Ascending aorta (tissue), 2 donors: ENCODE measurements at places on chromosomes 3 and 15.

DNA sequence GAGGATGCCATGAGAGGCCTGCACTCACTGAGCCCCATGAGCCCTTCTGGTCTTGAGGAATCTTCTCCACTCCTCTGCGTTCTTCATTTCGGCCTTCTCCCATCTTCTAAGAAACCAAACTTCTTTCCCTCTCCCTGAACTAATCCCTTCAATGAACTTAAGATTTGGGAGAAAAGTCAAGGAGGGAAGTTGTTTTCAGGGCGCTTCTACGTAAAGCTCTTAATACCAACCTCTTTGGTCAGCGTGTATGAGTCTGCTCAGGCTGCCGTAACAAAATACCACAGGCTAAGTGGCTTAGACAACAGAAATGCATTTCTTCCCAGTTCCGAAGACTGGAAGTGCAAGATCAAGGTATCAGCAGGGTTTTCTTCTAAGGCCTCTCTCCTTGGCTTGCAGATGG, 13.8 kb upstream of the PSMD6 start:
- DNase-seq: no peak

DNA sequence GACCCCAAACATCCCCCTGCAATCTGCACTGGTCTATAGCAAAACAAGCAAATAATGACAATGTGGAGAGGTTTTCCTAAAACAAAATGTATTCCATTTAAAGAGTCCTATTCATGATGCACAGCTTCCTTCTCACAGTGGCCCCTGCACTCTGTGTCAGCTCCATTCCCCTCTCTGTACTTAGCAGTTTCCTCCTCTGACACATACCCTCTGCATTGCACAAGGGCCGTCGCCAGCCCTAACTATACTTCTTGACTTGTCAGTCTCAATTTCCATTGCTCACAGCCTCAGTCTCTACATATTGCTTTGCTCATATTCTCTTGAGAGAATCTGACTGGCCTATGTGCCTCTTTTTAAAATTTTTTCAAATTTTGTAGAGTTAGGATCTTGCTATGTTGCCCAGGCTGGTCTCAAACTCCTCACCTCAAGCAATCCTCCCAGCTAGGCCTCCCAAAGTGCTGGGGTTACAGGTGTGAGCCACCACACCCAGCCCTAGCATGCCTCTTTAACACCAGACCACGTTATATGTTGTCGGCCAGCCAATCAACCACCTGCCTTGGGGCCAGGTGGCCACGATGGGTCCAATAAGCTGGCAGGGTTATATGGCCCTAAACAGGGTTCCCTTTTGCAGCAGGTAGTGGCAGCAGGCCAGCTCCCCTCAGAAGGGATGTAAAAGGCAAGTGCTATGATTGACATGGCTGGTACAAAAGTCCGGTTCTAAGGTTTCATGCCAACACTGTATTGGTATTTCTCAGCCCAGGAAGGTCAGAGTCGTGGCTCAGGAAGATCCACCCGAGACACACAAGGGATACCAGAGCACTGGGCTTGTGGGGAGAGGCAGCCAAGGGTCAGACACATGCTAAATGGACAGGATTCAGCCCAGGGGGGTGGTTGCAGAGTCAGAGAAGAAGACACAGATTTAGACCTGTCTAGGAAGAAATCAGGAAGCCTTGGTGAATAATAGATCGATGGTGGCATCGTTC, 59.0 kb upstream of the SMAD3 start:
- no peak for DNase-seq

- DNase-seq: no peak
Observed at GRCh38 chr3:127744253-127744815, 71.6 kb downstream of the ABTB1 start.

DNA sequence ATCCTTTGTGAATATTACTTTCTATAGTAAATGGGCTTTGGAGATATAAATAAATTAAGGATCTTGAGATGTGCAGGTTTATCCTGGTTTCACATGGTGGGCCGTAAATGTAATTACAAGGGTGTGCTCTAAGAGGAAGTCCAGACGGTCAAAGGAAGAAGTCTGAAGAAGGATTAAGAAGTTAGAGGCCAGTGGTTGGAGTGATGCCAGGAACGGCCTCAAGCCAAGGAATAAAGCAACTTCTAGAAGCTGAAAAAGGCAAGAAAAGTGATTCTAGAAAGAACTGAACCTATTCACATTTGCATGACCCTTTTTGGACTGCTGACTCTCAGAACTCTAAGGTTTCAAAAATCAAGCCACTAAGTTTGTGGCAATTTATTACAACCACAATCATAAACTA, 981.3 kb upstream of the ALCAM start:
- no peak for DNase-seq

DNA sequence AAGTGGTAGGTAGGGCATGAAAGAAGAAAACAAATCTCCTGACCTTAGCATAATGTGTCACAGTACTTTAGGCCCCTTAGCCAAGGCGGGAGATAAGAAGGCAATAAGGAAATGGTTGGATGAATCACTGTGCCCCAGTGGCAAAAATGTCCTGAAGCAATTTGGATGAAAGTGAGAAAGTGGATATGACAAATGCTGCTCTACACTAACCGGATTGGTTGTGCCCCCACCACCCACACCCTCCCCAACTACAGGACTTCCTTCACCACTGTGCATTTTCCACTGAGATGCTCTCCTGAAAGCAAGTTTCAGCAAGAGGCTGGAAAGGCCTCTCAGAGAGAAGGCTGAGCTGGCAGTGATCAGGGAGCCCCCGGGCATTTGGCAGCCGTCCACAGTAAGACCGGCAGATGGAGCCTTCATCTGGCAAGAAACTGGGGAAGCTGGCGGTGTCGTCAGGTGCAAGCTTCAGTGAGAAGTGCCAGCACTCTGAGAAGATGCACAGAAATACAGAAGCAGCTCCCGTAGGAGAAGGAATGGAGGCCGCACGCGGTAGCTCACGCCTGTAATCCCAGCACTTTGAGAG, 63.8 kb downstream of the ATP1B3 start:
- DNase-seq: no peak

GRCh38 chr3:138946663-138947494, at the start of the genes FOXL2 and FOXL2NB:
Gene FOXL2 (minus strand): TSS chr3:138947137. CDS start chr3:138946722, 415 bp downstream.
Gene FOXL2NB (plus strand): TSS chr3:138947217. CDS start chr3:138947365, 148 bp downstream.
- no peak for DNase-seq

- DNase-seq: no peak
Observed at GRCh38 chr15:45666119-45666875, 31.5 kb downstream of the SQOR start.

DNA sequence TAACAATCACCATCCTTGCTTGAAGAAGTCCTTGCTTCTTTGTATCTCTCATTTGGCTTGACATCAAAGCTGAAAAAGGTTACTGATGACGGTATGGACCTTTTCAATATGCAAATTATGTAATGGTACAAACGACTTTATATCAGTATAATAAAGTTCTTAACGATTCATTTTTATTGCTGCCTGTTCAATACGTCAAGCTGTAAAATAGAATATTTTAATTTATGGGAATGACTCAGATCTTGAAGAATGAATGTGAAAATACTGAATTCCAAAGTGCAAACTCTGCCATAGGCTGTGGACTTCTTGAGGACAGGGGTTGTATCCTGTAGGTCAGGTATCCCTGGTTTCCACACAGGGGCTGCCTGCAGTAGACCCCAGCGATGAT, 156.2 kb downstream of the PLCL2 start:
- DNase-seq: no peak

DNA sequence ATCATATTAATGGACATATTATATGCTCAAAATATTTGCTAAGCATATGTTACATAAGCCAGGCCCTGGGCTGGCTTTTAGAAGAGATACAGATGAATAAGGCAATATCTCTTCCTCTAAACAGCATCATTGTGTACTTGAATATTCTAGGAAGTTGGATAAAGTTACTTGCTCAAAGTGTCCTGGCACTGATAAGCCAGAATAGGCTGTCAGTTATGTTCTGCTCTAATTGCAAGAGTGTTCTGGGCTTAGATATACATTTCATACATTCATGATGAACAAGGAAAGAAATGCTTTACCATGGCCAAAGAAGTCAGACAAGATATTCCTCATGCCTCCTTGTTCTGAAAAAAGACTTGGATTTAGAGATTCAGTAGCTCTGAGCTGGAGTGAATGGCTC, 40.7 kb downstream of the KBTBD12 start:
- no peak for DNase-seq

DNA sequence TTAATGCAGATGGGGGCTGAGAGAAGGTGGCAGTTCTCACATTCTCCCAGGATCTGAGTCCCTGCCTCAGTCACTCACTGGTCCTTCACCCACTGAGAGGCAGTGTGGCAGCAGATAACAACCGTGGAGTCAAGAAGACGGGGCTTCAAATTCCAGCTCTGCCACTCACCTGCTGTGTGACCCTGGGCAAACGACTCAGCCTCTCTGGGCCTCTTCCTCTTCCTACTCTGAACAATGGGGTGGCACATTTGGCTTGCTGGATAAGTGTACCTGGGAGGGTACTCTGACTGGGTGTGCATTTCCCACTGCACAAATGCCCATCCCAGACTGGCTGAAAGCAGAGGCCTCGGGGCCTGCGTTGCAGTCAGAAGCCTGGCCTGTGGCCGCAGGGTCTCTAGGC, 10.0 kb upstream of the IQSEC1 start:
- DNase-seq: no peak

DNA sequence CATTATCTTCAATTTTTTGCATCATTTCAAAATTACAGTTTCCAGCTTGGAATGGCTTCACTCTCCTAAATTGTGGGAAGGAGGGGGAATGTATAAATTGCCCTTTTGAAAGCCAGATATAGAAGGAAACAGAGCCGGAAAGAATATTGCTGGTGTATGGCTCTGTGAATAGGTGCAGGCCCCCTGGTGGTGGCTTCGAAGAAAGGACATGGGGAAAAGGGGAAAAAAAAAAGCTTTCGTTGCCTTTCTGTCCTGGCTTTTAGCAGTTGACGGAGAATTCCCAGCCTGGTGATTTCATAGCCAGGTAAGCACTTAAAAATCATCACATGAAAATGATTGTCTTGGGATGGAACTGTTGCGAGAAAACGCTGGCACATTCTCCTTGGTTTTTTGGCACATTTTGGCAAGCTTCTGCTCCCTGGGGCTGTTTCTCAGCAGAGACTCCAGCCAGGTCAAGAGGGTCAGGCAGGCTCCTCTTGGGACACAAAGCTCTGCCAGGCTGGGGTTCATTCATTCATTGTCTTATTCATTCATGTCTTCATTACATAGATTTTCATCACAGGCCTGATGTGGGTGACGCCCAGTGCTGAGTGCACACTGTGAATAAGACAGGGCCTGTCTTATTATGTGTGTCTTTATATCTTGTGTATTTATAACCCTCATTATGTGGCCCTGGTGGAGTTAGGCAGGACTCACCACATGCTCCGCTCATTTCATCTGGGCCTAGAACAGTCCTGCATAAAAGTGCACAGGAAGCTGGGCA, 300.0 kb upstream of the TPM1 start:
- DNase-seq: no peak

DNA sequence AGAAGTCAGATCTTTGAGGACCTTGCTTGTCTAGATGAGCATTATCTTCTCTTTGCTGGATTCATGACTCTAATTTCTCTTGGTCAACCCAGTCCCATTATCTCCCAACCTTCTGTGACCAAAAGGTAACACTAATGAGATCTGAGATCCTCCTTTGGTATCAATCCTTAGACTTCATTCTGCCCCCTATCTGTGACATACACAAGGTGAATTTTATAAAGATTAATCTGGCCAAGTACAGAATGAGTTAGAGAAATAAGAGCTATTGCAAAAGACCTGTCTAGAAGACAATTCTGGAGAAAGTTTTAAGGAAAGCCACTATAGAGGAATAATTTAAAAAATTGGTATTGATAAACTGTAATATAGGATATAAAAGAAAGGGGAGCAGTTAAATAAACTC, 113.8 kb upstream of the KCNMB2 start:
- no peak for DNase-seq

- no peak for DNase-seq
Observed at GRCh38 chr3:127970966-127971592, 56.0 kb downstream of the KBTBD12 start.

- no peak for DNase-seq
Observed at GRCh38 chr15:52227456-52227855, 36.3 kb upstream of the GNB5 start.

DNA sequence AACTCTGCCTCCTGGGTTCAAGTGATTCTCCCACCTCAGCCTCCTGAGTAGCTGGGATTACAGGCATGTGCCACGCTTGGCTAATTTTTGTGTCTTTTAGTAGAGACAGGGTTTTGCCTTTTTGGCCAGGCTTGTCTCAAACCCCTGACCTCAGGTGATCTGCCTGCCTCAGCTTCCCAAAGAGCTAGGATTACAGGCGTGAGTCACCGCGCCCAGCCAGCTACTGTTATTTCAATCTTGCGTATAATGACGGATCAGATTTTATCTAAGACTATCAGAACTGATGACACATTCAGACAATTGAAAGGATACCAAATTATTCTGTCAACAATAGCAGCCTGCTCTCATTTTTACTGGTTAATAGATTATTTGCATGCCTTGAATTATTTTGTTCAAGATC, 612.2 kb downstream of the ZIC1 start:
- no peak for DNase-seq

- no peak for DNase-seq
Observed at GRCh38 chr3:172321035-172321434, 127.2 kb downstream of the GHSR start.

GRCh38 chr3:49723296-49723627, 489 bp downstream of the GMPPB start:
- no peak for DNase-seq

DNA sequence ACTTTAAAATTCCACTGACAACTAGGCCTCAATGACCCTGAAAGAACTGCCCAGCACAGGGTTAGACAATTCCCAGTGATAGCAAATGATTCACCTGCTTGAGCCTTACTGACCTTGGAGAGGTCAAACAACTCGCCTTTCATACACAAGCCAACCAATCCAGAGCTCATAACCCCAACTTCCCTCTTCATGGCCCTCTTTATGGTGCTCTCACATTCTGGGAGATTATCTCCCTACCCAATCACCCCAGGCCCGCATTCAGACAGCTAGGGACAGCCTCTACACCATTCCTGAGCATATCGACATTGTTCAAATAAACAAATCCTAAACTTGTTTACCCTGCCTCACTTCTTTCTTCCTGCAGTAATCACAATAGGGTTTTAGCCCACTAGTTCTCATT, 32.2 kb upstream of the COLQ start:
- DNase-seq: no peak

DNA sequence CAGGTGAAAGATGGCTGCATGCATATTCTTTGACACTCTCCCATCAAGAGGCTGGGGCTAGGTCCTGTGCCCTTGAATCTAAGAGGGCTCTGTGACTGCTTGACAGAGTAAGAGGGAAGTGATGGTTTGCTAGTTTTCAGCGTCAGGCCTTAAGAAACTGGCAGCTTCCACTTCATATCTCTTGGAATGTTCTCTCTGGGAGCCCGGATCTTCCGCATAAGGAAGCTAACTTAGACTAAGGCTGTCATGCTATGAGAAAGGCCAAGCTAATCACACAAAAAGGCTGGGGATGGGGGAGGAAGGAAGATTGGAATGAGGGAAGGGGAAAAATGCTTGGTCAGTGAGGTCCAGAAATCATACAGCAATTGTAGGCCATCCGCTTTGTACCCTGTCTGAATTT, 50.0 kb downstream of the MB21D2 start:
- no peak for DNase-seq
